Aorta (tissue), 5 donors: ENCODE measurements at places on chromosomes 7 and 10.

DNA sequence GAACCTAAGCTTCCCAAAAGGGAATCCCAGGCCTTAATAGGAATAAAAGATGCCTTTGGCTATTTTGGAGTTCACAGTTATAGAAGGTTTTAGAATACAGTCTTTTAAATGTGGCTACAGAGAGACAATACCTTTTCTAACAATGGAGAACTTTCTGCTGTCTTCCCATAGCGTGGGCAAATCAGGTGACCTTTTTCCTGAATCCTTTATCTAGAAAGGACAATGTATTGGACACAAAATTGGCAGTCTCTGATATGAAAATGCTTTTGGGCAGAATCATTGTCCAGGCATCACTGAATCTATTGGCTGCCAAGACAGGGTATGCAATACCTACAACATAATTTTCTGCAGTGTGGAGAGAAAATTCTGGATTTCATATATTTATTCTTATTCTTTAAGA lies 7.8 kb upstream of the ABLIM1 start:
- DNase-seq: no peak

DNA sequence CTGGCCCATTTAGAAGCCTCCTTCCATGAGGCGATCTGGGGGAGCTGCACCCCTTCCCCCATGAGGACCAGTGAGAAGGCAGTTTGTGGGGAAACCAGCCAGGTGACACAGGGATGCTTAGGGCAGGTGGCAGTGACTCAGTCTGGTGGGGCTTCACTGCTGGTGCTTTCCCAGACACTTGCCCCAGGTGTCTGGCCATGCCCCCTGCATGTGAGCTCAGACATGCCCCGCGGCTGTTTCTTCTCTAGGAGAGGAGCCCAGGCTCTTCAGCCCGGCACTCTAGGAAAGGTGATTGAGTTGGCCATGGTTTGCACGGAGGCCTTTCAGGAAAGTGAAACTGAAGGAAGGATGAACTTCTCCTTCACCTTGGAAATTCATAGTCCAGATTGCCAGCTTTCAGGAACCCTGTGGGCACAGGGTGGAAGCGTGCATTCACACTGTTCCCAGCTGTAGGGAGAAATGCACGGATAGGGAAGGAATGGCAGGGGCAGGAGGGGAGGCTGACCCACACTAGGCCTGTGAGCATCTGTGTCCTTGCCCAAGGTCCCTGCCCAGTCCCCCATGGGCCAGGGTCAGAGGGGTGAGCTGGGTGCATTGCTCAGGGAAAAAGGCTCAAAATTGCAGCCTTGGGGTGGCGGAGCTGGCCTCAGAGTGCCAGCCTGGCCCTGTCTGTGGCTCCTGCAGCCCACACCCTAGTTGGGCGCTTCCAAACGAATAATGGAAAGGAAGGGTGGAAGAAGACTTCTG lies 359.1 kb downstream of the GLRX3 start:
- DNase-seq: no peak

DNA sequence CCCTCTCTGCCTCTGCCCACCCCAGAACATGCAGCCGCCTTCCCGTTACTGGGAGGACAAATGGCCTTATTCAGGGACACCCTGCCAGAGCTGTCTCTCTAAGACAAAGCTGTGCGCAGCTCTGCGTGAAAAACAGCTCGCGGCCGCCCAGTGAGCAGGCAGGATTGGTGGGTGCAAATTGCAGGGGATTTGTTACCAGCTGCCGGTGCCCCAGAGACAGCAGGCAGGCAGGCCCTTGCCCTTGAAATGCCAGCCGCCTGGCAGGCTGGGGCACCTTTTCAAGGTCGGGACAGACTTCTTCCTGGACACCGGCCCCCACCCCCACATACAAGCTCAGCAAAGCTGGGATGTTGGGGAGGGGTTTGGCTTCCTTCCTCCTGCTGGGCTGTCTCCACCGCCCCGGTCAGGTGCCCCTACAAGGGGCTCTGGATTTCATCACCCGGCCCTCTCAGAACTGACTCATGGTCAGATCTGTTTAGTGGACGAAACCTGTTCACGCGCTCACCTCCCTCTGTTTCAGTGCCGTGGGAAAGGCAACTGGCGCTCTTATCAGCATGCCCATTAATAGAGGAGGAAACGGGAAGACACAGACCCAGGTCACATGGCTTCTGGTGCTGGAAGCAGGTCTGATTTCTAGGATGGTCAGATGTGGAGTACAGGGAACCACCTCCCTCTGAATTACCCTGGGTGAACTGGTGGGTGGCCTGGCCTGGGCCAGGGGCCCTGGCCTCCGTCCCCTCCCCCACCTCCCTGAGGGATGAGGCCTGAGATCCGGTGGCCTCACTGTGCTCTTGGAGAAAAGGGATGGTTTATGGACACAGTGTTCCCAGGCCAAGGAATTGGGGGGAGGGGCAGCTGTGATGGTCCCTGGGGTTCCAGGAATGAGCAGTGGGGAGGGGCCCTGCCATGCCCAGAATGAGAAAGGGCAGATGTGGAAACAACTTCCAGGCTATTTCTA lies 123.9 kb upstream of the PPIF start:
- DNase-seq: no peak

DNA sequence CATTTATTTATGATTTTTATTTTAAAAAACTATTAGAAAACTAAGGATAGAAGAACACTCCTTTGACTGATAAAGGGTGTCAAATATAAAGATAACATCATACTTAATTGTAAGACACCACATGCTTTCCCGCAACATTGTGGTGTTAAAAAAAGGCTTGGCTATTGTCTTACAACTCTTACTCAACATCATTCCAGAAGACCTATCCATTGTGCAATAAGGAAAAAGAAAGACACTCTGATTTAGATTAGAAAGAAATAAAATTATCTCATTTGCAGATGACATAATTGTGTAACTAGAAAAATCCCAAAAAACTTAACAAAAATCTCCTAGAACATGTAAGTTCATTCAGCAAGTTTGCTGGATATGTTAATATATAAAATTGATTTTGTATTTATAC lies 296.7 kb upstream of the GNAI1 start:
- DNase-seq: no peak

DNA sequence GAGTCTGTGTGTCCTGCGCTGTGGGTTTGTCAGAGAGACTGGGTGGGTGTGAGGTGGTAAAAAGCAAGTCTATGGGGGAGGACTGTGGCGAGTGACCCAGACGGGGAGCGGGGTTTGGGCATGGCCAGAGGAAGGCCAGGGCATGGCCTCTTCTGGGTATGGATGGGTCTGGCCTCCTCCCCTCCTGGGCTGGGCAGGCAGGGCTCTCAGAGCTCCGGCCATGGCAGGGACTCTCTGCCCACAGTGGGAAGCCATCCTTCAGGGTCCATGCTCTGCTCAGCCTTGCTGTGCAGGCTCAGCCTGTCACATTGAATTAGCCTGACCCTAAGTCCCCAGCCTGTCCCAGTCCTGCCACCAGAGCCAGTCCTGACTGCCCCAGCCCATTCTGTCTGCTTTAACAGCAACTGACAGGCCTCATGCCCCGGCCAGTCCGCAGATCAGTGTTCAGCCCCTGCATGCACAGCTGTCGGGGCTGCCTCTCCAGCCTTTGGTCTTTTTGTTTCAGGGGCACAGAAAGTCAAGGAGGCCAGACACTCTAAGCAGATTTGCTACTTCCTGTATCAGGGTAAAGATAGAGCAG lies 7.9 kb downstream of the ANTXRL start:
- no peak for DNase-seq

DNA sequence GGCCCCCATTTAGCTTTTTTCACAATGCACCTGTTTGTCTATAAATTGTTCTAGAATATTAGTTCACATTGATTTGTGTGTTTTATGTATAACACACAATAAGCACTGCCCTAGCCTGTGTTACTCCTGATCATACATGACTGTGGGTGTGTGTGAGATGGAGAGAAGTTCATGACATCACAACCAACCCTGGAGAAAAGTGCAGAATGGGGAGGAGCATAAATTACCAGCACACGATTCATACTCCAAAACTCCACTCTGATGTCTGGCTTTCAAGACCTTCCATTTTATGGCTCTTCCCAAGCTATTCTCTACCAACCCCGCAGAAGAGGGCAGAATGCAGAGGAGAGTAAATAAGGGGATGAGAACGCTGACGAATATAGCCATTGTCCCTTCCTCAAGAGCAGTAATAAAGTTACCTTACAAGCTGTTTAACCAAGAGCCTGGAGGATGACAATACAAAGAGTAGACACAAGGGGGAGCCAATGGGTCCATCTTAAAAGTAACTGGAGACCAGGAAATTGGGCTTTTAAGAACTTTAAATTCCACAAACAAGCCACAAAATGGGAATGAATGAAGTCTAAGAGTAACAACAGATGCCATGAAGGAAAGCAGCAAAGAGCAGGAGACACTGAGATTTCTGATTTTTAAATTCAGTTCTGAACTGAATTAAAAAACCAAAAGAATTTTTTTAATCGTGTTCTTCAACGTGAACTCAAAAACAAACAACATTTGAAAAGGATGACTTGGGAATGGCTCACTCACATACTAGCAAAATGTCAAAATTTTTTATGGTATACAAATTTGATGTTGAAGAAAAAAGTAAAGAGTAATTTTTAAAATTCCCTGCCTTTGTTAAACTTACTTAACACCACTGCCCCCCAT lies 159.6 kb downstream of the PARD3 start:
- no peak for DNase-seq

DNA sequence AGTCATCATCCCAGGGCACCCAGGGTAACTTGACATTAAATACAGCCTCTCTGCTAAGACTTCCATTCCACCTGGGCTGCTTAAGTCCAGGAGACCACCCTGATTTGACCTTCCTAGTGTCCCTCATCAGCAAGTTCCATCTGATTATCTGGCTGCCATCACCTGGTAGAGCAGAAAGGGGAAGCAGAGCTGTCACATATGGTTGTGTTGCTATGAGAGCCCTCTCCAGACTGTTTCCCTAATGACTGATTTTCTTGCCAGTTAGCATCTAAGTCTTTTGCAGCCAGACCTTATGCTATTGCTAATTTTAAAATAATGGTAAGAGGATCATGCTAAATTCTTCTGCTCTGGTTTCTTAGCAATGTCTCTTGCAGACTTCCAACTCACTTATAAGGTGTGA lies 38.7 kb downstream of the KCNH2 start:
- no peak for DNase-seq
